Brain (organoid and tissue), 16 donors: ENCODE measurements at places on chromosomes 7 and 10. TPM values are rescaled to one million over a fixed set of nuclear protein-coding genes. Genes with fewer than 3 reads are reported as not detected.
A peak's percentile ranks its signal among the peaks of the same experiment; 100 is the strongest.

DNA sequence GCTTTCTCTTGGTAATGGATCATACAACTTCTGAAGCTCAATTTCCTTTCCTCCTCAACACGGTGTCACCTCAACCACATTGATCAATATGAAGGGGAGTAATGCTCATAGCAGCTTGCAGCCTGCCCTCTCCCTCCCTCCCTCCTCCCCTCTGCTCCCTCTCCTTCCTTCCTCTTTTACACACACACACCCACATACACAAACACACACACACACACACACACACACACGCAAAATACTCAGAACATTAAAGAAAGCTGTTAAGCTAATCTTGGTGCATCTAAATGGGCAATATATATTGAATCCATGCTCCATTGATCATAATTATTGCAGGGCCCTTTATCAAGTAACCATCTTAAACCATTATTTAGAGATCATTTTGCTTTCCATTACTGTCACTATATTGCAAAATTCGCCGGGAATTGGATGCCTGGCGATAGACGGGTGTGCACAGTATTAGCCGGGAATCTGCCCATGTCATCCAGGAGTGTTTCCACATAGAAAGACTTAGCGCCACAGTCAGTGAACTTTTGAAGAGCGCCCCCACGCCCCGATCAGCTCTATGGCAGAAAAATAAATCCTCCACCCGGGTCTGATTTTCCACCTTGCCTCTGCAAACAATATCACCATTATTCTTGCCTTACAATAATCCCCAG is 122.0 kb downstream of the PRLHR start:
- DNase-seq, result no peak

DNA sequence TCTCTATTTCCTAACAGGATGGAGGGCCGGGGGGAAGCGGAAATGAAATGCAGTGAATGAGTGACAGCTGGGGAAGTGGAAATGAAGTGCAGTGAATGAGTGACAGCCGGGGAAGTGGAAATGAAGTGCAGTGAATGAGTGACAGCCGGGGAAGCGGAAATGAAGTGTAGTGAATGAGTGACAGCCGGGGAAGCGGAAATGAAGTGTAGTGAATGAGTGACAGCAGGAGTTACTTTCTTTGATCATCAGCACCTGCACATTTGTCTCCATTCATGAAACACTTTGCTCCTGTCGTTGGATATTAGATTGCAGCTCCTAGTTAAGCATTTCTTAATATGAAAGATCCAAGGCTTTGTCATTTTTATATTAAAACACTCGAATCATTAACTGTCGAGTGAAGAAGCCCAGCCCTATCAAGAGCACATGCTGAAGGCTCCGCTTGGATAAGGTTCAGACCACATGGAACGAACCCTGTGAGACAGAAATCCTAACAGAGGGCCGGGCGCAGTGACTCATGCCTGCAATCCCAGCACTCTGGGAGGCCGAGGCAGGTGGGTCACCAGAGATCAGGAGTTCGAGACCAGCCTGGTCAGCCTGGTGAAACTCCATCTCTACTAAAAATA is 406.0 kb upstream of the ADARB2 start:
- DNase-seq, result peak; percentile 17

- DNase-seq, result peak; percentile 20
These were observed 377.0 kb downstream of the TCERG1L start for GRCh38 chr10:130934293-130935127.

- DNase-seq, result no peak
These were observed 42.0 kb downstream of the ANXA8 start for GRCh38 chr10:47441938-47442337.

- no peak for DNase-seq
These were observed 44.3 kb upstream of the INPP5A start for GRCh38 chr10:132493246-132493755.

- DNase-seq, result peak; percentile 49
These were observed 128.0 kb downstream of the NRCAM start for GRCh38 chr7:108328174-108328651.

DNA sequence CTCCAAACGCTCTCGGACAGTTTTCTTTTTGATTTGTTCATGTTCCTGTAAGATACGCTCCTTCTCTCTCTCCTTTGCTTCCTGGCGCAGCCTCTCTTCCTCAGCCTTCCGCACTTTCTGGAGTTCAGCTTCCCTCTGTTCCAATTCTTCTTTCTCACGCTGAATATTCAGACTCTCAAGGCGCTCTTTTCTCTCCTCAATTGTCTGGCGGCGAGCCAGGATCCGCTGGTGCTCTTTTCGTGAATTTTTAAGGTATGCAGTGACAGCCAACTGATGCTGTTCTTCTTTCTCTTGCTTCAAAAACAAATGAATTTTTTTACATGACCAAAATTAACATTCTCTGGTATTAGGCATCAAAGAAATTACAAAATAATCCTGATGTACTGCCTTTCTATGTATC is 22.6 kb downstream of the EIF3A start:
- DNase-seq, result peak; percentile 16

DNA sequence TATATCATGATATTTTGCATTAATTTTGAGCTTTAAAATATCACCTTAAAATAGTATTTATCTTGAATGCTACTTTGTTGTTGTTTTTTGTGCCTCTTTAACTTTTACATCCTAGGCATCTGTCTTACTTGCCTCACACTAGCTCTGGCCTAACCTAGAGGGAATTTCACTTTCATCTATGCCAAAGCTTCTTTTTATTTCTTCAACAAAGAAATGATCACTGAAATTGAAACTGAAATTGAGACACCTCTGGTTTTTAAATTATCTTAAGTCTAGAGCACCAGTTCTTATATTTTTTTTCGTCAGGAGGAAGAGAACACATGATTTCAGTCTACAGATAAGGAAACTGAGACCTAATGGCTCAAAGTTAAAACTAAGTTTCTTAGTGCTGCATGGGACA is 3.5 kb upstream of the SCIN start:
- DNase-seq, result no peak

- DNase-seq, result peak; percentile 80
These were observed 197.1 kb downstream of the SORCS1 start for GRCh38 chr10:106967452-106967851.

GRCh38 chr7:149027611-149028345 is 527 bp downstream of the PDIA4 start:
- peak; percentile 41 for DNase-seq

DNA sequence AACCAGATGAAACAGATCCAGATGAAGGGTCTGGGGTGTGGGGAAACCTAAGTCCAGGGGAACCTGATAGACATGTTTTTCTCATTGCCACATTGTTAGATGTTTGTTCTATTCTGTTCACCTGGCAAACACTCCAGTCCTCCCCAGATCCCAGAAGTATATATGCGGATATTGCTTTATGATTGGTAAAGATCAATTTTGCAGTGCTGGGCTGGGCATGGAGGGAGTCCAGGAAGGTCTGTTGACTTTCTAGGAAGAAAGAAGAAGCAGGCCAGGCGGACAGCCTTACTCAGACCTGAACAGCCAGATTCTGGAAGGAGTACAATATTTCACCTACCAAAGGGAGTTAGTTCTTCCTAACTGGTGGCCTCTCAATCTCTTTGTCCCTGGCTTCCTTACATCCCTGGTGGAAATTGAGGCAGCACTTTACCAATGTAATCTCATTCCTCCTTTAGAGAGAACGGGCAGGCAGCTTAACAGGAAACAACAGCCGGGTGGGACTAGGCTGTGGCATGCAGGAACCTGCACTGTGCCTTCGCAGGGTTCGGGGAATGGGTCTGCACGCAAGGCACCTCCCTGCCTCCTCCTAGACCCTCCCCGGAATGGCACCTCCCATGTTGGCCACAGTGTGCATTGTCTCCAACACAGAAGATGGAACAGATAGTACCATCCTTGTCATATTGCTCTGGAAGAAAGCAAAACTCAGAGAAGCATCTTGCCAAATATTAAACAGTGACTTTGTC is 930 bp downstream of the GIMAP6 start:
- no peak for DNase-seq

DNA sequence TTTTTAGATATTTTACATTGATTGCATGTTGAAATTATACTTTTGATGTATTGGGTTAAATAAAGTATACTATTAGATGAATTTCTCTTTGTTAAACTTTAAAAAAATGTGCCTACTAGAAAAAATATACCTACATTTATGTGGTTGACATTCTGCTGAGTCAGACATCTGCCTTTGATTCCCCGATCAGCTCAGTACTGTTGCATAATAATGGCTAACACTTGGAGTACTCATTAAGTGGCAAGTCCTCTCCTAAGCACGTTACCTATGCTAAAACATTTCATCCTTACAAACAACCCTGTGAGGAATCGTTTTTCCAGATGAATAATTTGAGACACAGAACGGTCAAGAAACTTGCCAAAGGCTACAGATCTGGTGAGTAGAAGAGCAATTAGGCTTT is 14.0 kb upstream of the SEM1 start:
- no peak for DNase-seq

DNA sequence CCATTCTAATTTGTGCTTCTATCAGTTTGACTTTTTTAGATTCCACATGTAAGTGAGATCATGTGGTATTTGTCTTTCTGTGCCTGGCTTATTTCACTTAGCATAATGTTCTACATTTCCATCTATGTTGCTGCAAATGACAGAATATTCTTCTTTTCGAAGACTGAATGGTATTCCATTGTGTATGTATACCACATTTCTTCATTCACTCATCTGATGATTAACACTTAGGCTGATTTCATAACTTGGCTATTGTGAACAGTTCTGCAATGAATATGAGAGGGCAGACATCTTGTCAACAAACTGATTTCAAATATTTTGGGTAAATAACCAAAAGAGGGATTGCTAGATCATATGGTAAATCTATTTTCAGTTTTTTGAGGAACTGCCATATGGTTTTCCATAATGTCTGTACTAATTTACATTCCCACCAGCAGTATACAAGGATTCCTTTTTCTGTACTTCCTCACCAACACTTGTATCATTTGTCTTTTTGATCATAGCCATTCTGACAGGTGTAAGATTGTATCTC is 52.9 kb downstream of the ZNF22 start:
- DNase-seq, result no peak

DNA sequence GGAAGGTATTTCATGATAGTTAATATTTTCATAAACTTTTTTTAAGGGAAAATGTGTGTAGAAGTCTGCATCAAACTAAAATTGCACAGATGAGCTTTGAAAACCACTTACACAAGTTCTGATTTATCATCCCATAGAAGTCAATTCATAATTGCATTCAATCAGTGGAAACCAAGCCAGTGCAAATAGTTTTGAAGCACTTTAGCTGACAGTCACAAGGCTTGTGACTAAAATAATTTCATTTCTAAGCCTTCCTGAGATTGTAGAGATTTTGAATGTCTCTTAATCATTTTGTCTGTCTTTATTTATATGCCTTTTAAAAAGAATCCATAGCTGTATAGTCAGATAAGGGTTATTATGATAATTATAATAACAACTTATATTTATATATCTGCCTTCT is 41.4 kb downstream of the EXOC4 start:
- no peak for DNase-seq

GRCh38 chr10:110498982-110499795 is 1.5 kb downstream of the DUSP5 start:
- DNase-seq, result peak; percentile 13

DNA sequence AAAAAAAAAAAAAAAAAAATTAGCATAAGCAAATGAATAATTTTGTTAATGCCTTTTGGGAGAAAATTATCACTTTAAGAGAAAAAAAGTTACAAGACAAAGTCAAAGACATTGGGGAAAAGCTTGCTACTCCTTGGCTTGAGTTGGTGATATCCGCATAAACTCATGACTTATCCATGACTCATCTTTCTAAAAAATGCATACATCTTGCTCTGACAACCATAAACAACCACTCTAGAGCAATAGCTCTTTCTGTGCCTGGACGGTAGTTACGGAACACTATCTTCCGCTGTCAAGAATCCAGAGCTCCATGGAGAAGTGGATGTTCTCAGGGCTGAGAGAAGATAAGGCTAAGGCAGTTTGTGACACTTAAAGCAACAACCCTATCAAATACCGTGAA is 281.1 kb upstream of the PFKP start:
- DNase-seq, result no peak

- no peak for DNase-seq
These were observed 35.0 kb downstream of the KIF11 start for GRCh38 chr10:92627845-92628480.

DNA sequence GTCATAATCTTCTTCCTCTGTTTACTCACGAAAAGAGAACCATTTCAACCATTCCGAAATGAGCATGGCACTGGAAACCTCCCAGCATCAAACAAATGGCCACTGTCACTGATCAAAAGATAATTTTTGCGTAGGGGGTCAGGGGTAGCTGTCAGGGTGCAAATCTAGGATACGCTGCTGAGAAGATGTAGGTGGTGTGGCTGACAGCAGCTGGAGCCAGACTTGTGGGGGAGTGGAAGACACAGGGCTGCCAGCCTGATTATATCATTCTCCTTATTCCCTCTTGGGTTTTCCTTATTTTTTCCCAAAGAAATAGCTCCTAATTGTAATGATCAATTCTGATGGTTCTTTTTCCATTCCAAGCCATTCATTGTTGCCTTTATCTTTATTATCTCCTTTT is 266.1 kb downstream of the SORCS1 start:
- no peak for DNase-seq

- no peak for DNase-seq
These were observed 70.5 kb upstream of the DIP2C start for GRCh38 chr10:759898-760477.

- no peak for DNase-seq
These were observed 145.3 kb downstream of the SEMA3A start for GRCh38 chr7:84049071-84049836.

DNA sequence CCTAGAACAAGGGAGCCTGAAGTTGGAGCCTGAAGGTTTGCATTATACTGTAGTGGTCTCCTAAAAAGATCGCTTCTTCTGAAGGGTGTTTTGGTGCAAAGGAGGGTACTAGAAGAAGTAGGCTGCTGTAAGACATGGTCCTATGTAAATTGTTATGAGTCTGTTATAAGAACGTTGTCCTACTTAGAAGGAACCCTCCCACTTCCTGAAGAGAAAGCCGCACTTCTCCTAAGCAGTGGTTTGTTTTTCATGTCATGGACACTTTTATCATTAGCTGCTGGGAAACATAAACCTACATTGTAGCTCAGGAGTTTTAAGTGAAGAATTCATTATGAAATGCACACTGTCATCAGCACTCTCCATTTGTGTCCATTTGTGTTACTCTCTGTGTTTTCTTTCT is 129.1 kb upstream of the ITGB1 start:
- DNase-seq, result no peak

DNA sequence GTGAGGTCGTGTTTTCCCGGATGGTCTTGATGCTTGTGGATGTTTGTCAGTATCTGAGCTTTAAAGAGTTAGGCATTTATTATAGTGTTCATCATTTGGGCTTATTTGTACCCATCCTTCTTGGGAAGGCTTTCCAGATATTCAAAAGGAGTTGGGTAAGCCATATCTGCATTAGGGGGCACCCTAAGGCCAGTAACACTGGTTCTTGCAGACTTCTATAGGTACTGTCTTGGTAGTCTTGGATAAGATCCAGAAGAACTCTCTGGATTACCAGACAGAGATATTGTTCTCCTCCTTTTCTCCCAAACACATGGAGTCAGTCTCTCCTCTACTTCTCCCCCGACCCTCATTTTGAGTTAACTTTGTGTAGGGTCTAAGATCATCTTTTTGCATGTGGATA is 92.8 kb downstream of the SDK1 start:
- no peak for DNase-seq

EGFR gene
- 15.0 TPM for polyA plus RNA-seq

KLLN gene
- polyA plus RNA-seq, result 0.24 TPM

PTPN20 gene
- 0.17 TPM for polyA plus RNA-seq

CACNB2 gene
- 2.9 TPM for polyA plus RNA-seq

MRPL43 gene
- polyA plus RNA-seq, result 126 TPM

CTTNBP2 gene
- 3.2 TPM for polyA plus RNA-seq

TRPV6 gene
- not detected for polyA plus RNA-seq

PLEKHA8 gene
- 5.0 TPM for polyA plus RNA-seq

ADRB1 gene
- 1.3 TPM for polyA plus RNA-seq

ANLN gene
- 29.6 TPM for polyA plus RNA-seq

COBL gene
- polyA plus RNA-seq, result 31.5 TPM

SLC29A4 gene
- 55.1 TPM for polyA plus RNA-seq

CCL24 gene
- polyA plus RNA-seq, result 1.4 TPM
